RWPE2 (cell line): ENCODE measurements at places on chromosomes 2 and 18.

GRCh38 chr18:9604348-9604747 lies 10.0 kb downstream of the PPP4R1 start:
- DNase-seq, result no peak

- DNase-seq, result no peak
These were observed 52.2 kb upstream of the RIOK3 start for GRCh38 chr18:23400918-23401317.

DNA sequence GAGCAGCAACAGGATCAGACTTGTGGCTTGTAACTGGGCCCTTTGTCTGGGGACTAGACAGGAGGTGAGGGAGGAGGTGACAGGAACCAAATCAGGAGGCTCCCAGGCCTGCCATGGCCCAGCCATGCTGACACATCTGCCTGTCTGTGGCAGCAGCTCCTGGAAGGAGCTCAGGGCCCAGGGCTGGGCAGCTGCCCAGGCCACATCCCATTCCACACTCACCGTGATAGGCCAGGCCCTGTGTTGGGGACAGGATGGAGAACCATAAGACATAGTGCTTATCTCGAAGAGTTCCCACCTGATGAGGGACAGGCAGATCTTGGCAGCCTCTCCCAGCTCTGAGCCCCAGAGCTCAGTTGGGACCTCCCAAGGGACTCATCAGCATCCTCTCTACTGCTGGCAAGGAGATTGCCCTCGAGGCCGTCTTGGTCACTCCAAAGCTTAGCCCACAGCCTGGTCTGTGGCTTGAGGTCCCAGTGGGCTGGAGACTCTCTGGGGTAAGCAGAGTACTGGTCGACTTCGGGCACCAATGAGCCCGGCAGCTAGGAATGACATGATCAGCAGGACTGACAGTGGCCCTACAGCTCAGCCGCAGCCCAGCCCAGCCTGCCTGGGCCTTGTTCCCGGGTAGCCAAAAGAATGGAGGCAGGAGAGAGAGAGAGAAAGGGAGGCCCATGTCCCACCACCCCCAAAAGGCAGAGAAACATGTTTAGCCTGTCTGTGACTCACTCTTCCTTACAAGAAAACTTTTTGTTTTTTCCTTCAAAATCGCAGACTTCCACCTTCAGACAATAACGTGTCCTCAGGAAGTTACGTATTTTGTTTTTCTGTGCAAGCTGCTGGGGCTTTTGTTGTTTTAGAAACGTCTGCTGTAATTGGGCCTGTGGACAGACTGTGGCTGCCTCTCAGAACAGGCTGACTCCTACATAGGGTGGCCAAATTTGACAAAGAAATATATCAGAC lies 82.1 kb downstream of the HS1BP3 start:
- DNase-seq, result no peak

DNA sequence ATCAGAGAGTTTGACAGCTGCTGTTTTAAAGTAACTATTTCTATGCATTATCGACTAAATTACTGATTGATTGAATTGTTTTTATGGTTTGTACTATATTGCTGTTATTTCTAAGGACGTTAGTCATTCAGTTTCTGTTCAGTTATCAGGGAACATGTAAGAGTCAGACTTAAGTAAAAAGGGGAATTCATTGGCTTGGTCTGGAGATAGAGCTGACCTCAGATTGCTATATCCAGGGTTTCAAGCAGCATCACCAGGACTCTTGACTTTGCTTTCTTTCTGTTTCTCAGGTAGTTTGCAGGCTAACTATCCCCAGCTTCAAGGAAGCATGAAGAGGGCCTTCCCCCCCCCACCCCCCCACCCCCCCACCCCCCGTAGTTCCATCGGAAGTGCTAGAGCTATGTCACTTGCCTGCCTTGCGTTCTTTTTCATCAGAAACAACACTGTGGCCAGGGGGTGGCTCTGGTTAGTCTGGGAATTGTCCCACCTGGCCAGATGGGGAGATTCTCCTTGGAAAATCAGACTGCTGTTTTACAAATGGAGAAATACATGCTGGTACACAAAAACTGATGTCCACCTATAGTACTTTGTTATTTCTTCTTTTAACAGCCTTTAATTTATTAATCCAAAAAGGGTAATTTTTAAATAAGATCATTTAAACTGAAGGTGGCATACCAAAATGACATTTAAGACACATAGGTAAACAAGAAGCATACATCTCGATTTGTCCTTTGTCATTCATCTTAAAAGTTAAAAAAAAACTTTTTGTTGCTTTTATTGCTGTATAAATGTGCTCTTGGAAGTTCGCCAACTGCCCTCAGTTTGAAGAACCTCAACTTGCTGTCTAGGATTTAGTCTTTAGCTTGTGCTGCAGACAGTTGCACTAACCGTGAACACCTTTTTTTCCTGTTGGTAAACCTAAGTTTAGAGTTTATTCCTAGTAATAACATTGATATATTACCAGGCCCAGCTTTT lies 9.4 kb downstream of the SMAD4 start:
- no peak for DNase-seq

DNA sequence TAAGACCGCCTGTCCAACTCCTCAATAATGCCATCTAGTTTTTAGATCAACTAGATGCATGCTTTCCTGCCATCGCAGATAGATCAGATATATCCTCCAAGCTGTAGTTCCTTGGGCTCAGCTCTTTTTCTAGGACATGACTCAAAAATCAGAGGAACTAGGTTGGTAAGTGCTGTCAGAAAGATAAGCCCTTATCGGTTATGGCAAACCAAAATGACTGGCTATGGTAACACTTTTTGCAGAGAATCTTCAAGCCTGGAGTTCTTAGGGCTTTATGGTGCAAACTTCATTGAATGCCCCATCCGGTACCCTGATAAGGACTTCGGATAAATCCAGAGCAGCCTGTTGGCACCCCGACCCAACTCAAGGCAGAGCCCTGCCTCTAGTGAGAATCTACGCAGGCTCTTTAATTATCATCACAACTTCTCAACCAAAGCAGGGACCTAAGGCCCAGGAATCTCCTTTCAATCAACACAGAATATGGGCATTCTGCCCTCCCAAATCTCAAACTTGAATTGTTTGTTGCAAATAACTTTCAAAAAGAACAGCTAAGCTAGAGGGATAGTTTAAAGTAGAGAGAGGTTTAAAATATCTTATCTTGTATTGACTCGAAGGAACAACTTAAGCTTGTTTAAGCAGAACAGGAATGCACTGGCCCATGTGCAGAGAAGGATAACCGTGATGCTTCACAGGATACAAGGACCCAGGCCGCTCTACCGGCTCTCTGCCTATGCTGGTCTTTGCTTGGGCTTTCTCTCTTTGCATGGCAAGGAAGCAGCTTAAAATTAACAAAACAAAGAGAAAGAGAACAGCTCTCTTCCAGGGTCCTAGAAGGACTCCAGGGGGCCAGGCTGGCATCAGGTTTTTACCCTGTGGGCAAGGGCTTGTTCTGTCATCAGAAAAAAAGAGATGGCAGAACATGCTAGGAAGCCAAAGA lies 3.4 kb upstream of the CYP1B1 start:
- DNase-seq, result no peak

GRCh38 chr2:175804122-175804521 lies 197.9 kb downstream of the LNPK start:
- DNase-seq, result no peak

GRCh38 chr18:4172196-4173100 lies 282.7 kb downstream of the DLGAP1 start:
- DNase-seq, result no peak

DNA sequence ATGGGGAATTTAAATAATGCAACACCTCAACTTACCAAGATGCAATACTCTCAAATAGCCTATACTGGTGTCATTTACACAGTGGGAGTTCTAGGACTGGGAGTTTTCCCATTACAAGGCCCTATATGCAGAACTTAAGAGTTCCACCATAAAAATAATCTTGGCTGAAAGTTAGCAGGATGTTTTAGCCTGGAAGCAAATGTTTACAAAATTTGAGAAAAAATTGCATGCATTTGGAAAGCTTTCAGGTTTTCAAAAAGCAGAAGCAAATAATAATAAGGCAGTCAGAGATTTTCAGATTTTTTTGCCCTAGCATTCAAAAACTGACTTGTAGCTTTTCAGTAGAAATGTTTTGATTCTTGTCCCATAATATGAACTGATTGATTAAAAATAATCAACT lies 397.3 kb downstream of the ARHGAP15 start:
- DNase-seq, result no peak

GRCh38 chr2:28148000-28148399 lies 244.7 kb upstream of the FOSL2 start:
- DNase-seq, result no peak

GRCh38 chr2:13968811-13969210 lies 663.7 kb upstream of the LRATD1 start:
- DNase-seq, result no peak

- no peak for DNase-seq
These were observed 253.9 kb upstream of the VWC2L start for GRCh38 chr2:214156971-214157370.

DNA sequence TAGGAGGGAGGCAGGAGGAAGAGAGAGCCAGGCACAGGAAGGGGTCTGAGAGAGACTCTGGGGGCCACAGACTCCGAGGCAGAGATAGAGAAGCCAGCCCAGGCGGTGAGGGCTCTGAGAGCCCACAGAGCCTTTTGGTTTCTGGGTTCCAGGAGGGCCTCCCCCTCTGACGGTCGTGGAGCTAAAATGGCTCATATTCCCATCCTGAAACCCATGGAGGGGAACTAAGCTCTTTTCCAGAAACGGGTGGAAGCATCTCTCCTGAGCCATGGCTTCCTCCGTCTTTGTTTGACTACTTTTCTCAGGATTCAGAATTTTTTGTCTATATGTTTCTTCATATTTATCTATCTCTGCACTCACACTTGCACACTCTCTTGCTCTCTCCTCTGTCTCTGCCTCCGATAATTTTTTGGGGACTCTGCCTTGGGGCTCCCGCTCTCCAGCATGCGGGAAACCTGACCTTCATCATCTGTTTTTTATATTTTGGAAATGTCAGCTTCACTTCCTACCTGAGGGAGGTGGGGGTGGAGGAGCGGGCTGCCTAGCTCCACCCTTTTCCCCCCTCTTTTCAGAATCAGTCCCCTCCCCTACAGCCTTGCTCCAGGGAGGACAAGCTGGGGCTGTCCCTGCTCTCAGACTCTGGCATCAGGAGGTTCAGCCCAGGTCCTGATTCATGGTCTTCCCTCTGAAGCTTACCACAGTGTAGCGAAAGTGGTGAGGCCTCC lies 5.0 kb upstream of the PKDCC start:
- DNase-seq, result no peak

- DNase-seq, result peak; percentile 86
These were observed 176.0 kb downstream of the ACKR3 start for GRCh38 chr2:236745420-236746210.

GRCh38 chr2:182611009-182611408 lies 105.0 kb upstream of the DNAJC10 start:
- no peak for DNase-seq

- no peak for DNase-seq
These were observed 14.4 kb upstream of the PSMA8 start for GRCh38 chr18:26119246-26119645.

GRCh38 chr18:54561706-54562267 lies 29.3 kb upstream of the DYNAP start:
- no peak for DNase-seq

GRCh38 chr2:33634261-33634910 lies 35.3 kb upstream of the FAM98A start:
- DNase-seq, result no peak

DNA sequence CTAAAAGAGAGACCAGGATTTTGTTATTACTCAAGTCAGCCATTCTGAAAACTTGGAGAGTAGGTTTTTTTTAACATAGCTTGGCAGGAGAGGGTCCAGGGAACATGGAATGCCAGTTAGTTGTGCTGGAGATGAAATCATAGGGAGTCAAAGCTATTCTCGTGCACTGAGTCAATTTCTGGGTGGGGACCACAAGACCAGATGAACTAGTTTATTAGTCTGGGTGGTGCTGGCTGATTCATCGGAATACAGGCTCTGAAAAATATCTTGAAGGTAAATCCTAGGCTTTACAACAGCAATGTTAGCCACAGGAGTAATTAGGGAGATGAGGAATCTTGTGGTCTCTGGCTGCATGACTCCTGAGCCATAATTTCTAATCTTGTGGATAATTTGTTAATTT lies 921.4 kb downstream of the TRIB2 start:
- no peak for DNase-seq

DNA sequence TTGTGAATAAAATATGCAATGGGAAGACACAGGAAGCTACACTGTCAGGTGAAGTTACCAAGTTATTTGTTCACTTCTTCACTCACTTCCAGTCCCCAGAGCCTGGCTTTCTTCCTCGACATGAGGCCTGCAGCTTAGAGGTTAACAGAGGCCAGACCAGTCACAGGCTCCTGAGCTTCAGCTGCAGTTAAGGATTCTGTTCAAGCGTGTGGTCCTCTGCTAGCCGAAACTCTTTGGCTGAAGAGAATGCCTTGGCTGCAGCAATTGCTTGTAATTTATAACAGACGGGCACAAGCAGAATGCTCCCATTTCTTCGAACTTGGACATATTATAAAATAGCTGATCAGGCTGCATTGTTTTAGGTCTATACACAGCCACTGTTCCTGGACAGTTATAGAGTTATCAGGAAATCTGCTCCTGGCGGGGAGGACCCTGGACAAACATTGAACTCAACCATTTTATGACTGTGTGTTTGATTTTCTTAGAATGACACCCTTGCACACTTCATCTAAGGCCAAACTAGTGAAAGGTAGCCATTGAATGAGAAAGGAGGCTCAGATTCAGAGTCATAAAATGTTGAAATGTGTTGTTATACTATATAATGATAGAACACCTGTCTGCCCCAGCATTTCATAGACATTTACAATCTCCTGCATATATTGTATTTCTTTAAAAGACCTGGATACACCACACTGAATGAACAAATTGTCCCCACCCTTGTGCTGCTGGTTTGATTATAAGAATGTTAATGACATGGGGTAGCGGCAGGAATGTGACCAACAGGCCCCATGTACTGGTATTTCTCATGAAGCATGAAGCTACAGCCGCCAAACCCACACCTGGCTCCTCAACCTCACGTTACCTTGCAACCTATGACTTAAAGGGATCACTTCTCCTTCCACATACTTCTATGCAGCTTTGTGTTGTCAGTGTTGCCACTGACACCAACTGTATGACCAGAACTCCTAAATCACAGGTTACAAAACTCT lies 153.6 kb downstream of the TDRD15 start:
- no peak for DNase-seq

DNA sequence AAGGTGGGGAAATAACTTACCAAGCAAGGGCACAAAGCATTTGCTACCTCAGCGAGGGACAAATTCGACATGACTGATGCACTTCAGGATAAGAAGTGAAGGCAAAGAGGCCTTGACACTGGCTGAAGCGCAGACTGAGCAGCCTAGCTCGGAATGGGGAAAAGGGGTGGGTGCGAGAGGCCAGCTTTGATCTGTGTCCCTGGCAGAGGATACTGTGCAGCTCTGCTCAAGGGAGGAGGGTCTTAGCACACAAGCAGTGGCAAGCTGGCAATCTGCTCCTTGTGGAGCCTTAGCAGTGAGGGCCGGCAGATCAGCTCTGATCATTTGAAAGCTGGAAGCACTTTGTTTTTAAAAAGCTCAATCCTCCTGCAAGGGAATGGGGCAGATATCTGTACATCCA lies 222.3 kb downstream of the ZBTB7C start:
- DNase-seq, result no peak

GRCh38 chr2:68689553-68690537 lies 44.8 kb upstream of the ARHGAP25 start:
- no peak for DNase-seq
